ENCODE measurements at places on chromosomes 6 and 20.
A peak's percentile ranks its signal among the peaks of the same experiment; 100 is the strongest.

- DNase-seq: no peak
Observed at GRCh38 chr20:23099791-23100719, 13.9 kb upstream of the CD93 start.

- no peak for DNase-seq
Observed at GRCh38 chr6:30757261-30757904, 13.0 kb upstream of the IER3 start.

DNA sequence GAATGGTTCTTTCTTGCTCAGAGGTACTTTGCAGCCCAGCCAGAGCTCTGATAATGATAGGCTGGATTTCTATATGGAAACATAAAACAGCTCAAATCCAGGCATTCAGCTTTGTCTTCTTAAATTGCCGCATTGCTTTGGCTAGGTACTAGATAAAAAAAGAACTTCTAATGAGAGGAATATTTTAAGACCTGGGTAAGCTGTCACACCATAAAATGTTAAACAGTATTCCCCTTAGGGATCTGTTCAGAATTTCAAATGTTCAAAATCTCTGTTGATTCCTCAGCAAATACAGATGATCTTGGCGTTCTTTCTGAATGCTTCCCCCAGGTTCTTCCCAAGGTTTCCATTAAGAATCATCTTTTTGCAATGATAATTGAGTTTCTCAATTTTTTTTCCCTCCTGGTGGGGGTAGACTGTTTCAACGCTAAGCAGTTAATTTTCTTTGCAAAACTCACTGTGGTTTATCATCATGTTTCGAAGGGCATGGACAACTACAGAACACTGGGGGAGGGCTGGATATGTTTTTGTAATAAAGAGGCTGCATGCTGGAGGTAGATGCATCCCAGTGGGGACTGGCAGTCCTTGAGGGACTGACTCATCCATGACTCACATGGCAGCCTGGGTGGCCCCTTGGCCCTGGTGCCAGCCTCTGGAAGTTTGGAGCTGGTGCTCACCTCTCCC, 31.0 kb downstream of the TIAM2 start:
- DNase-seq: no peak

DNA sequence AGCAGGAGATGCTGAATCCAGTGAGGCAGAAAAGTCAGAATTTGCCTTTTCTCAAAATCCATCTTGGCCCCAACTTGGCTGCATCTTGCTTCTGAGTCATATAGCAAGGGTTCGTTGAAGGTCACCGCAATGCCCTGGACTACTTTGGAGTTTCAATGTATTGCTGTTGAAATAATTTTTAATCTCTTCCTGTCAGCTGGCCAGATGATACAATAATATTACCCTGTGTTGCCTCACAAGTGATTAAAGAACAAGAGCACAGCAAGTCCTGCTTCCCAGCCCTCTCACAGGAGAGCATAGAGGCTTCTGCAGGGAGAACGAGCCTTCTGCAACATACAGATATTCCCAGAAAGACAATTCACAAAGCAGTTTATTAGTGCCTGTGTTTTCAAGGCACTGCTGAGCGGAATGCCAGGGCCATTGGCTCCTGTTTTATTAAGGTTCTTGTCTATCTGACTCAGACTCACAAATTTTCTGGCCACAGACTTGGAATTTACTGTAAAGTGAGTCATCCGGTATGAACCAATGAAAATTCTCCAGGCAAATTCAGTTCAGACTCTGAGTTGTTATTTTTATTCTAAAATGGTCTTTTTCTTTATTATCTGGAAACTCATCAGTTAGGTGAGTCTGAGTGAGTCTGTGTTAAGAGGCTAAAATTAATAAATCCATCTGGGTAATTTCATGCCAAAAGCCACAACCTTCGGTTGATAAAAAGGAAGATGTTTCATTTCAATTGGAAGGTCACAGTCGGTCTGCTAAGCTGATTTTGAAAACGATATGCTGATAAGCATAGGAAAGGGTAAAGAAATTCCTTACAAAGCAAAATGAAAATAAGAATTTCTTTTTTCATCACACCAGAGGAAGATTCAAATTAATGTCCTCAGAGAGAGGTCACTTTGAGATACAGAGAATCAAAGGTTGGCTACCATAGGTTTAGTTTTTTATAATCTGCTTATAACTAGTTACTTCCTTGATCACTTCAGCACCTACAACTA, 289.4 kb upstream of the STXBP5 start:
- DNase-seq: no peak

DNA sequence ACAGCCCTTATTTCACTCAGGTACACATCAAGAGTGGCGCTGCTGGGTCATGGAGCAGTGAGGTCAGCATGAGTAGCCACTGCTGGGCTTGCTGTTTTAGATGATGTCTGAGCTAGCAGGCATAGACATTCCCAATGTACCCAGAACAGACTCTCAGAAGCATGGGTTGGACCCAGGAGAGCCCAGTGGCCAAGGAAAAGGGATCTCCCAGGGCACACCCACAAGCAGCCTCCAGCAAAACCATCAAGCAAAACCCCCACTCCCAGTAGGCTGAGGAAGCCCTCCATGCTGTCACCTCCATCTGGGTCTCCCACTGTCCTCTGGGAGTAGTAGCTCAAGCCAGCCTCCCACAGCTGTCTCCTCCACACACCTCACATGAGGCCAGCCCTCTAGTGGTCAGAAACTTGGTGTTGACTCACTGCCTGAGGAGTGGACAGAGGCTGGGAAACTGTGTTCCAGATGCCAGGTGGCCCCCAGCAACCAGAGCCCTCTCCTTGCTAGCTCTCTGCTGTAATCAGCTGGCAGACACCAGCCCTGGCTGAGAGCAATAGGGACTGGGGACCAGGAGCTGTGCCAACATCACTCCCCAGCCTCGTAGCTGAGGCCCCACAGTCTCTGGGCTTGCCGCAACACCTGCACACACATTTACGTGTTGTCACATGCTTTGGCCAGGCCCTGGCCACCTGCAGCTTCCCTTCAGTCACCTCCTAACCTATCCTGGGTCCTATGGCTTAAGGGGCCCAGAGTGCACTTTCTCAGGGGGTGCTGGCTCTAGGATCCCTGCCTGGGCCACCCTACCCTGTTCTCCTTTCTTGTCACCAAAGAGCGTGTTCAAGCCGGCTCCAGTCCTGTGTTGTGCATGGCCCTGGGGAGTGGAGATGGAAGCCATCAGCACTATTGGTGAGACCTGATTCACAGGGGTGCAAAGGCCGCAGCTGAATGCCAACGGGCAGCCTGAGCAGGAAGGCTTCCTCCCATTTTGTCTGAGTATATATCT, 1.9 kb upstream of the AP5S1 start:
- peak; percentile 41 for DNase-seq

GRCh38 chr6:127481111-127481510, 21.9 kb upstream of the KIAA0408 start:
- DNase-seq: no peak

GRCh38 chr6:31639043-31639442, 13.4 kb downstream of the BAG6 start:
- no peak for DNase-seq

GRCh38 chr6:122392564-122393350, 6.7 kb upstream of the HSF2 start:
- DNase-seq: no peak
